ENCODE measurements at places on chromosomes 11 and 22.

DNA sequence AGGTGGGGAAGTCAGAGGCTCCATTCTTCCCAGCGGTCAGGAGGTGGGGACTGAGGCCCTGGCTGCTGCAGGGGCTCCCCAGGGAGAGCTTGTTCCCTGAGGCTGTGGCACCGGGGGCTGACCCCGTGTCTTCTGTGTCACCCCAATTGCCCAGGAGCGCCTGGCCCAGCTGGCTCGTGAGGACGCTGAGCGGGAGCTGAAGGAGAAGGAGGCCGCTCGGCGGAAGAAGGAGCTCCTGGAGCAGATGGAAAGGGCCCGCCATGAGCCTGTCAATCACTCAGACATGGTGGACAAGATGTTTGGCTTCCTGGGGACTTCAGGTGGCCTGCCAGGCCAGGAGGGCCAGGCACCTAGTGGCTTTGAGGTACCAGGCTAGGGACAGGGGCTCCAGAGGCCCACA, 53.2 kb downstream of the MYO7A start:
- DNase-seq: no peak

DNA sequence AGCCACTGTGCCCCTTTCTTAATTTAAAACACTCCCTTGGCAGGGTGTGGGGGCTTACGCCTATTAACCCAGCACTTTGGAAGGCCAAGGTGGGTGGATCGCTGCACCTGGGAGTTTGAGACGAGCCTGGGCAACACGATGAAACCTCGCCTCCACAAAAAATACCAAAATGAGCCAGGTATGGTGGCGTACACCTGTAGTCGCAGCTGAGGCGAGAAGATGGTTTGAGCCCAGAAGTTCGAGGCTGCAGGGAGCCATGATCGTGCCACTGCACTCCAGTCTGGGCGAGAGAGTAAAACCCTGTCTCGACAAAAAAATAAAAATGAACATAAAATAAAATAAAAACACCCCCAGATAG, 45.0 kb downstream of the LINC01488 start:
- no peak for DNase-seq

GRCh38 chr11:61297746-61298145, 2.6 kb upstream of the VWCE start:
- DNase-seq: no peak

- no peak for DNase-seq
These were observed 566.3 kb upstream of the CADM1 start for GRCh38 chr11:116070520-116070919.

- DNase-seq: no peak
These were observed 22.1 kb downstream of the SPATA19 start for GRCh38 chr11:133823211-133823610.

DNA sequence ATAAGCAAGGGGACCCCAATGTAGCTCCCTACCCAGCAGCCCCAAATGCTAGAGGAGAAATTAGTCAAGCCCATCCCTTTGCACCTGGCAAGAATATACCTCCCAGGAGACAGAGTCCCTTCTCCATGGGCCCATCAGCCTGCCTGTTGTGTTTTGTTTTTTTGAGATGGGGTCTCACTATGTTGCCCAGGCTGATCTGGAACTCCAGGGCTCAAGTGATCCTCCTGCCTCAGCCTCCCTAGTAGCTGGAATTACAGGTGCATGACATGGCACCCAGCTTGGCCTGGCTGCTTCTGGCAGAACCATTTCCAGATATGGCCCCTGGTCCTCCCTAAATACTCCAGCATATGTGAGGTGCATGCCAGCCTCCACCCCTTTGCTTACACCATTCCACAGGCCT, 22.1 kb downstream of the PDE2A start:
- DNase-seq: no peak

GRCh38 chr11:65539744-65540289, 14.9 kb downstream of the SCYL1 start:
- no peak for DNase-seq

GRCh38 chr11:91350931-91351330, 873.7 kb upstream of the FAT3 start:
- no peak for DNase-seq

DNA sequence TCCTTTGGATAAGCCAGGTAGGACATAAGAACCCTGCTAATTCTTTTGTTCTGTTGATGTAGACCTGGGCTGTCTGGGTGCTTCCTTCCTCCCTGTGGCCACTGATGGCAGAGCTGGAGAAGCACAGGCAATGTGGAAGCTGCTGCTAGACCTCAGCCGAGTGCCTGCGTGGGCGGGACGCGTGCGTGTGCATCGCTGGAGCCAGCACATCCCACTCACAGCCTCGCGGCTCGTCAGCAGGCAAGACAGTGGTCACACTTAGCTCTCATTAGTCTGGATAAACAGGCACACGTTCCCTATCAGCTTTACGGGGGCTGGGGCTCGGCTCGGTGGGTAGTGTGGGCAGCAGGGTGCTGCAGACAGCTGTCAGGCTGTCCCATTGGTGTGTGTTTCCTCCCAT, 155.7 kb downstream of the GRIK4 start:
- no peak for DNase-seq

DNA sequence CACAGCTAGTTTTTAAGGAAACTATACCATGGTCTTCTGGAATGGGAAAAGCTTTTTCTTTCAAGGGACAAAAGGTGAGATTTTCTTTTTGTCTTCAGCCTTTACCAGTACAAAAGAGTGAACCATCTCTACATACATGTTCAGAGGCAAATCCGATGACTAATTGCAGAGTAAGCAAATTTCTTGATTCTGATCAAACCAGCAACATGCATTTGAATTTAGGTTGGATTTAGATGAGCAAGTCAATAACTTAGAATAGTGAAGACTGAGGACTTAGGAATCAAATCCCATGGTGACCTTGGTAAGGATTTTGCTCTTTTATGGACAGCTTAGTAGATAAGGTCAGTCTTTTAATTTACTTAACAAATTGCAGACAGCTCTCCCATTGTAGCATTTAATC, 65.9 kb upstream of the BLID start:
- no peak for DNase-seq

DNA sequence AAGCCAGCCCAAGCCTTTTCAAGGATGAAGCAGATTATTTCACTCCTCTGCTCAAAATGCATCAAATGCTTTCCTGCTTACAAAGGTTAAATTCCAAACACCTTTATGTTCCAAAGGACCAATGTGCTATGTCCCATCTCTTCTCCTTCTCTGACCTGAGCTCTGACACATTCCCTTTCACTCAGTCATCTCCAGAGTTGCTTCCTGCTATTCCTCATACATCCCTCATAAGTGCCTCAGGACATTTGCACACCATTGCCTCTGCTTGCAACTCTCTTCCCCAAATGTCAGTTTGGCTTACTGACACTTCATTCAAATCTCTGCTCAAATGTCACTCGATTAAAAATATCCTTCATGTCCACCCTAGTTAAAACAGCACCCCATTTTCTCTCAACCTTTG, 53.3 kb upstream of the BMAL1 start:
- no peak for DNase-seq

DNA sequence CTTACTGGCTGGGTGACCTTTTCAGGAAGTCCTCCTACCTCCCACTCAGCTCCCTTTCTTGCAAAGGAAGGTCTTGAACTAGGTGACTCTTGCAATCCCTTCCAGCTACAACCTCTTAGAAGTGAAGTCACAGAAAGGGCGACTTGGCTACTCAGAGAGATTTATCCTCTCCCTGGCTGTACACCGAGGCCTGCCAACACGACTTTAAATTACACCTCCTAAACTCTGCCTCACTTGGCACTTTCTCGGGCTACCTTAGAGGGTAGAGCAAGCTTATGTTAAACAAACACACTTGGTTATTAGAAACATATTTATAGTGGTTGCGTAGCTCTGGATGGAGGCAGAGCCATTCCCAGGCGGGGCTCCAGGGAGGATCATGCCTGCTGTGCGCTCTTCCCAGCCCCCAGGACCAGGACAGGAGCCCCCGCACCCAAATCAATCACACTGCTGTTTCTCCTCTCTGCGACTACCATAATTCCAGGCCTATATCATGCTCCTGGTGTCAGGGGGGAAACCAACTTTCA, 358.4 kb downstream of the BUD13 start:
- no peak for DNase-seq

DNA sequence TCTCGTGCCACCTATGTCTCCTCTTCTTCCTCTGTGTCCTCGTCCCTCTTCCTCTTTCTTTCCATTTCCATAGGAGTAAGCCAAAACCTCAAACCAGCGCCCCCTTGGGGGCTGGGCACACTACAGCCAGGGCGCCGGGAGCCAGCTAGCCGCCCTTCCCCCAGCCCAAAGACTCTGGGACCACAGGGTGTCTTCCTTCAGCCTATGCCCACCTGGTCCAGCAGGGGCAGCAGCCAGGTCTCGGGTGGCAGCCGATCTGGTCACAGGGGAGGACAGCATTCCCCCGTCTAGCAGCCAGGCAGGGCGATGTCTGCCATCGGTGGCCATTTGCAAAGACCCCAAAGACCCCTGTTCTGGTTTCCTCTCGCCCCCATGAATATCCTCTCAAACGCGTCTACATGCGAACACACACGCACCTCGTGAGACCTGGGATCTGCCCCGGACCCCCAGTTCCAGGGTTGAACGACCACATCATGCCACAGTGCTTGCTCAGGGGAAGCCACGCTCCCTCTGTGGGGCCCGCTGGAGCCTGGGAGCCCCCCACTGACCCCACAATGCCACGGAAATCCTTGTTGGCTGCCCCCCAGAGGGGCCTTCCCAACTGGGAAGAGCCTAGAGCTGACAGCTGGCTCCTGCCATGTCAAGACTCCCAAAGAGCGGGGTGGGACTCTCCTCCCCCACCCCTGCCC, 546.0 kb upstream of the CCDC179 start:
- no peak for DNase-seq

- no peak for DNase-seq
These were observed 648 bp downstream of the KCNJ11 start for GRCh38 chr11:17387811-17388210.

DNA sequence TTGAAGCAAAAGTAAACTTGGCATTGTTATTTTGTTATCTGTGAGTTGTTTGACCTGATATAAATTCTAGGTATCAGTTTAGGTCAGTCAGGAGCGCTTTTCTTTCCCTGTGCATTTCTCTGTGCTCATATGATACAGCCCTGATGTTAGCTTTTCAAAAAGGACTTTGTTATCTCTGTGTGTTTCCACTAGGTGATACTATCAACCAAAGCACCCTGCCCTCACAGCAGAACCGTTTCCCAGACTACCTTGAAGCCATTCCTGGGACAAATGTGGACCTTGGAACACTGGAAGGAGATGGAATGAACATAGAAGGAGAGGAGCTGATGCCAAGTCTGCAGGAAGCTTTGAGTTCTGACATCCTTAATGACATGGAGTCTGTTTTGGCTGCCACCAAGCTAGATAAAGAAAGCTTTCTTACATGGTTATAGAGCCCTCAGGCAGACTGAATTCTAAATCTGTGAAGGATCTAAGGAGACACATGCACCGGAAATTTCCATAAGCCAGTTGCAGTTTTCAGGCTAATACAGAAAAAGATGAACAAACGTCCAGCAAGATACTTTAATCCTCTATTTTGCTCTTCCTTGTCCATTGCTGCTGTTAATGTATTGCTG, 87.7 kb upstream of the BIRC3 start:
- DNase-seq: no peak

DNA sequence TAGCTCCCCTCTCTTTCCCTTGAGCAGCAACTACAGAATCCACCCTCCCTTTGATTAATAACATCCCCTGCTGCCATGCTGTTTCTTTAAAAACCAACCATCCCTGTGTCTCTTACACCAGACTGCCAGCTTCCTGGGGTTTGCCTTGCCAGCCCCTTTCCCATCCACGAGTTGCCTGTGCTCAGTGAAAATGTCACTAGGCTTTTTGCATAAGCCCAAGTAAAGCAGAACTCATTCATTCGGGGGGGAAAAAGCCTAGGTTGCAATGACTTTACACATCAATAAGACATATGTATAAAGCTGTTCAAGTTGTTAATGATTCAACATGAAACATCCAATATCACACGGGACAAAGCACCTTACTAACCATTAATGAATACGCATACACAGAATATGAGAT, 398.7 kb downstream of the OPCML start:
- DNase-seq: no peak

DNA sequence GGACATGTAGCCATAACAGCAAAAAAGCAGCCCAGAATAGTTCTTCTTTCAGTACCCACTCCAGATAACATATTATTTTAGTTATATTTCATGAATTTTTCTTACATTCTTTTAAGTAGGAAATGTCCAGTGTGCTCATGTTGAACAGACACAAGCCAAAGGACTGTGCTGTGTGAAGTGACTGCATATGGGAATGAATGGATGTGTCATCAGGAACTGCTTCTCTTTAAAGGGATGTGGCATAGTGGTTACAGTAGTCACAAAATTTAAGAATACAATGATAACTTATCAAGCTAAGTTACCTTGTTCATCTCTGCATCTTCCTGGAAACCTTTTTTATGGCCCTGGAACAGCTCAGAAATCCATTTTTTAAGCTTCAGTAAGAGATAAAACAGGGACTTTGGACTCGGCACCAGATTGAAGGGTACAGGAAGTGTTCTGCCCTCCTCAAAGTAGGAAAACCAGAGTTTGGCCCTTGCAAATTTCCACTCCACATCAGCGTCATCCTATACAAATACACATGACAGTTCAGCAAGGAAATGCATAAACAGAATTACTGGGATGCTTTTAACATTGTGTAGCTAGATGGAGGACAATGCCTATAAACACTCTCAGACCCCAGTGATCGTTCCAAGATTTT, 112.8 kb downstream of the TRPC6 start:
- no peak for DNase-seq

GRCh38 chr11:57363131-57364080, 17.5 kb downstream of the PRG3 start:
- DNase-seq: no peak

DNA sequence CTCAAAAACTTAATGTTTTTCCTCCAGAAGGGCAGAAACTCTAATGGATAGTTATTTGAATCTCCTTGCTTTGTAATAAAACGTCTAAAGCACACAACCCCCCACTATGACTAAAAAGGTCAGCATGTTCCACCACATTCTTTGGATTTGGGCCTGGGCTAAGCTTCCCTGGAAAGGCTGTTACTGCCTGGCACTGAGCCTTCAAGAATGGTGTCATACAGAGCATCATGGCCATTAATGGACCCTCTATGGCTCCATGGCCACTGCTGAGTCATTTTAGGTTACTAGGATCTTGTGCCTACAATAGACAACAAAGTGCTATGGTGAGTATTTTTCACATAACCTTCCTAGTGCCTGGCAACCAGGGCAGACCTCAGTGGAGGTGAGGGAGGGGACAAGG, 242.6 kb upstream of the FAT3 start:
- DNase-seq: no peak

GRCh38 chr11:118238421-118238820, 13.6 kb upstream of the JAML start:
- DNase-seq: no peak

GRCh38 chr11:62012832-62013461, 45.5 kb upstream of the FTH1 start:
- no peak for DNase-seq

DNA sequence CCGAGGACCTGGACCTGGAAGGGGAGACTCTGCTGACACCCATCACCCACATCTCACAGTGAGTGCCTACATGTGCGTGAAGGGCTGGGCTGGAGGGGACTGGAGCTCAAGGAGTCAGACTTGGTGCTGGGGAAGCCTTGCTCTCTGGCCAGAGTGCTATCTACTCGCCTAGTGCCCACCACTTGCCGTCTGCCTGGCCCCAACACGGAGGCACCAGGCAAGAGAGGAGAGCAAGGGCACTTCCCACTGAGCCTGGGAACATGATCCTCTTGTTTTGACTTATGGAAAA, 37.8 kb downstream of the KCNQ1OT1 start:
- DNase-seq: no peak
